T-helper 1 cell (primary cell): ENCODE measurements at places on chromosomes 7 and 10.

- no peak for DNase-seq
Measured at GRCh38 chr7:35038354-35038753, 1.1 kb upstream of the DPY19L1 start.

DNA sequence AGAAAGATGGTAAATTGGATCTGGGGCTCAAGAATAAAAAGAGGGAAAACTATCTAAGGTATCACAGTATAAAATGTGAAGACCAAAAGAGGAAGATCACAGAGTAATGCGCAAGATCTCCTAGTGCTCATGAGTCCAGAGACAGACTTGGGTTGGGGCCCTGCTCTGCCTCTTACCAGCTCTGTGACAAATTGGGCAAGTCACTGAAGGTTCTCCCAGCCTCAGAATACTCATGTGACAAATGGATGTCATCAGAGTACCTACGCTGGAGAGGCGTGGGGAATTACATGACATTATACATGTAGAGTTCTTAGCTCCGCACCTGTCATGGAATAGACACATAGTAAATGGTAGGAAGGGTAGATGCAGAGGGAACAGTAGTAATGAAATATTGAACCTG, 124.4 kb downstream of the DOCK4 start:
- DNase-seq: no peak

GRCh38 chr7:8125680-8126444, 136.1 kb downstream of the ICA1 start:
- DNase-seq: peak; percentile 46

- DNase-seq: no peak
Measured at GRCh38 chr10:13420532-13421307, 72.6 kb upstream of the SEPHS1 start.

- no peak for DNase-seq
Measured at GRCh38 chr7:38699471-38699870, 68.3 kb upstream of the AMPH start.

- no peak for DNase-seq
Measured at GRCh38 chr7:87058744-87059524, 520 bp downstream of the ELAPOR2 start.

GRCh38 chr10:112958275-112958995, 8.4 kb downstream of the TCF7L2 start:
- no peak for DNase-seq

DNA sequence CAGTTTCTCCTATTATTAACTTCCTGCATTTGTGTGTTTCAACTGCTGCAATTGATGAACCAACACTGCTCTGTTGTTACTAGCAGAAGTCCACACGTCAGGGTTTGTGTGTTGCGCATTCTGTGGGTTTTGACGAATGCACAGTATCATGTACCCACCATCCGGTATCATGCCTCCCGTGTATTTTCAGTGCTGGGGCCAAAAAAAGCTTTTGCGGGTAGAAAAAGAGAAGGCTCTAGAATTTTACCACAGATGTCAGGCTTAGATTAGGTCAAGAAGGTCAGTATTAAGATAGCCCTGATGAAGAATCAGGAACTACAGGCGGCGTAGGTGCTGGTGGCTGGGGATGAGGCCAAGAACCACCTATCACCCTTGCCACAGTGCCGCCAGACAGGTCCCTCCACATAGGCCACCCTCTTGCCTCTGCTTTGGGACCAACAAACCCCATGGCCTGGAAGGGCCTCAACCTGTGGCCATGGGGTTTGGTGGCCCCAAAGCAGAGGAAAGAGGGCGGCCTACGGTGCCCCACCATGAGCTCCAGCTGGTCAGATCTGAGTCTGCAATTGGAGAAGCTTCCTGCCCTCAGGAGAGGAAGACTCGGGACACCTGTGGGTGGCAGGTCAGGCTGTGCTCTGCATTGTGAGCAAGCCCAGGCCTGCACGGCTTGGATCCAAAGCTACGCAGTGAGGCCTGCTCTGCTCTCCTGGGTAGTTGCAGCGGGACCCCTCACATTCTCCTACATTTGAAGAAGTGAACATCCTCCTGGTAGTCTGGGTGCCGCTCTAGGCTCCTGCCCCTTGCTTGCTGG, 71.9 kb downstream of the MKI67 start:
- DNase-seq: no peak

DNA sequence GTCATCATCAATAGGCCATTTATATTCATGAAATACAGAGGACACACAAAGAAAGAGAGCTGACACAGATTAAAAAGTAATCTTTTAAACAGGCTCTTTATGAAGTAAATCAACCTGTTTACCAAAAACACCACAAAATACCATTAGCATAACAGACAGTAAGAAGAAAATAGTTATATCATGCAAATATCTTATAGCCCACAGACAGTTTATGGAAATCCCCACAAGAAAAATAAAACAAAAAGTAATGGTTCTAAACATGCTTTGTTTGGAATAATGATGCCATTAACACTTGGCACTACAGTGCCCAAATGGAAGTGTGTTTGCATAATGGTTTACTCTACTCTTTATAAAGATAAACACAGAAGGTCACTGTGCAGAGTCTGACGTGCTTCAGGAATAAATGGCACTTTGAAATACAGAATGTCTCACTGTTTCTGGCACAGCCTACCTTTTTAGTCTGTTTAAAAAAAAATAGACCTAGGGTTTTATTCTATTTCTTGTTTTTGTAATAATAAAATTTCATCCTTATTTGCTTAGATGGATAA, 30.1 kb downstream of the SEMA3D start:
- DNase-seq: no peak

GRCh38 chr10:48211777-48212176, 62.7 kb downstream of the FRMPD2 start:
- no peak for DNase-seq

DNA sequence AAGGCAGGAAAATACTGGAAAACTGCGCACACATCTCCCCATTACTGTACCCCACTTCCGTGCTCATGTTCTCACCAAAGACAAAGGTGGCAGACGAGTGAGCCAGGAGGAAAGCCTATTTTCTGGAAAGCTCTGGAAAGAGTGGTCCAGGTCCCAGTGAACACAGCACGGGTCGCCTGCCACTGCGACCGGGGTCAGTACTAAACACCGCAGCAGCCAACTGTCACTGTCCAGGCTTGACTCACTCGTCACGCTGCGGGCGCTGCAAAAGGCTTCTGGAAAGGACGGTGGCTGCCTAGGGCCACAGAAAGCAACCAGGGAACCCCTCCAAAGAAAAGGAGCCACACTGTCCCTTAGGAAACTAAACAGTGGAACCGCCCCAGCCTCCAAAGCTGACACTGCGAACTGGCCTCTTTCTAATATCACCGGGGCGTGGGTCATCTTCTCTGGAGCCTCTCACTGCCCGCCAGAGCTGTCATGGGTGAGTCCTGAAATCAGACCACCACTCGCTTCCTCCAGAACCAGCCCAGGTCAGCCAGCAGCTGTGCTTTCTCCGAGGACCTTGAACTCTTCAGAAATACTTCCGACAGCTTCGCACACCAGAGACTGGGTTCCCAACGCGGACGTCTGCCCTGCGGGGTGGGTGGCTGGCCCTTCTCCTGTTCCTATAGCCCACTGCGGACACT, 4.0 kb downstream of the RADIL start:
- no peak for DNase-seq

DNA sequence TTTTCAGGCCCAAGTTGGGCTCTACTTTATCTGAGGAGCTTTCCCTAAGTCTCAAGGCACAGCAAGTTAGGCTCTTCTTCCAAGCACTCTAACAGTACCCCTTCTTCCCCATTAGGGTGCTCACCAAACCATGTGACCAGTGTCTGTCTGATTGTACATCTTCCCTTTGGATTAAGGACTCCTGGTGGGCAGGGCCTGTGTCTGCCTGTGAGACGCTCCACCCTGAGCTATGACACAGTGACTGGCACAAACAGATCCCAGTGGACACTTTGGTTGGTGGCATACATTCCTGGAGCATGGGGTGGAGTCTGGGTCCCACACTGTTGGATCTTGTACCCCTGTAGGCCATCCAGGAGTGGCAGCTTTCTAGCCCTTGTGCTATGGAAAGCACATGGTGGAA, 23.8 kb downstream of the PLPP4 start:
- DNase-seq: no peak

GRCh38 chr7:36784991-36785940, 61.0 kb upstream of the AOAH start:
- DNase-seq: peak; percentile 50

DNA sequence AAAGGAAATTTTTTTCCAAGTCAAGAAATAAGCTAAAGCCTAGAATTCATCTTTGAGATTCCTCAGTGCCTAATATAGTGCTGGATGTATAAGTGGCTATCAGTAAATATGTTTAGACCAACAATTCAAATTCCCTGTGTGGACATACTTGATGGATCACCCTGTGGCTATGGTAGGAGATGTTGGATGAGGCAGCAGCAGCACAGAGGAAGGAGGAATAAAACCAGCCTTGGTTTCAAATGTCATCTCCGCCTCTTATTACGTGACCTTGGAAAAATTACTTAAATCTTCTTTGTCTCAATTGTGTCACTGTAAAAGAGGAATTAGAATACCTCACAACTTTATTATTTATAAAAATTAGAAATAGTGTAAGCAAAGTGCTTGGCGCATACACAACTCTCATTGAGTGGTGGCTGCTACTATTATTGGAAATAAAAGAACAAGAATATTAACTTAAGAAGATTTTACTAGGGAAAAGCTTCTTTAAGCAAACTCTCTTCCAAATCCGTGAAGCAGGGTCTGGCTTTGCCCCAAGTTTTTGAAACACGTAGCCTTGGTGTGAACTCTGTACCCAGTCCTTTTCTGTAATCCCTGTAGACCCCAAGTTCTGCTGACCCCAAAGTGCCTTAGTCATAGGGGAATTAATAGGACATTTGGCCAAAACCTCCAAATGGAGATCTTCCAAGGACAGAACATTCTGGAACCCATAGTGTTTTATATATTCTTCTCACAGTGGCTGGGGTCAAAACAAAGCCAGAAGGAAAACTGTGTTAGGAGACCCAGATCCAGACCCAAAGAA, 283.8 kb downstream of the PTEN start:
- DNase-seq: no peak

DNA sequence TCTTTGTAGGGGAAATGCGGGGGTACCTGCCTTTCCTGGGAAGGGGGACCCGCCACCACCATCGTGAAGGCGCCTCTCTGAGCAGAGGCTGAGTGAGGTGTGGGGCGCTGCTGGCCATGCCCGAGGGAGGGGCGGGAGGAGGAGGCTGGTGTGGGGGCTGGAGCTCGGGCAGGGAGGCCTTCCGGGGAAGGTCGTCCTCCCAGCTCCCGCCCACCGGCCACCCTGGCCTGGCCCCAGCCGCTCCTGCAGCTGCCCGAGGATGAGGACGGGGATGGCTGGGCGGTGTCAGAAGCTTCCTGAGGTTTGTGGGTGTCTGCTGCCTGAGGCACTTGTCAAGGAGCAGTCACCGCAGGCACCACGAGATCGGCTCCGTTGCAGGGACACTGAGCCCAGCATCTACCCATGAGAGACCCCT, 11.4 kb downstream of the PWWP2B start:
- DNase-seq: no peak

DNA sequence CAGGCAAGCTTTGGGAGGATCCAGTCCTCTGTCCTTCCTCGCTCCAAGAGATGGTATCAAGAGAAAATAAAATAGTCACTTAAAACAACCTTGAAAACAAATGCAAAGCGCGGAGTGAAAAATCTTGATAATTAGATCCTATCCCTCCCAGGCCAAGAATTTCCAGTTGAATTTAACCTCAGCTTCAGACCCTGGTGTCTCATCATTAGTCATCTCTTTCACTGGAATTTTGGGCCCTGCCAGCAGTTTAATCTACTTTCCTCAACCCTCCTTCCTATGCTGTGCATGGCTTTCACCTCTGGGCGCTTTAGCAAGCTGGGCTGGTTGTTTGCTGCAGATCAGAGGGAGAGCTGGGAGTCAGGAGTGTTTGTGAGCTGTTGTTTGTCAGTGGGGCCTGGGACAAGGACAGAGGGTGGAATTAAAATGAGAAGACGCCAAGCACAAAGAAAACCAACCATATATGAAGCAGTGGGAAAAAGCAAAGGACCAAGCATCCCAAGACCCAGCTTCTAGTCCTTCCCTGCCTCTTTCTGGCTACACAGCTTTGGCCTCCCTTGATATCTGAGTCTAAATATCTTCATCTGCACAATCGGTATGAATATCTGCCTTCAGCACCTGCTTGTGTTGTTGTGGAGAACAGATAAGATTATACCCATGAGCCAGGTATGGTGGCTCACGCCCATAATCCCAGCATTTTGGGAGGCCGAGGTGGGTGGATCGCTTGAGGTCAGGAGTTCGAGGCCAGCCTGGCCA, 13.5 kb downstream of the MYOF start:
- no peak for DNase-seq

GRCh38 chr7:73669858-73670385, 2.3 kb downstream of the VPS37D start:
- DNase-seq: no peak

DNA sequence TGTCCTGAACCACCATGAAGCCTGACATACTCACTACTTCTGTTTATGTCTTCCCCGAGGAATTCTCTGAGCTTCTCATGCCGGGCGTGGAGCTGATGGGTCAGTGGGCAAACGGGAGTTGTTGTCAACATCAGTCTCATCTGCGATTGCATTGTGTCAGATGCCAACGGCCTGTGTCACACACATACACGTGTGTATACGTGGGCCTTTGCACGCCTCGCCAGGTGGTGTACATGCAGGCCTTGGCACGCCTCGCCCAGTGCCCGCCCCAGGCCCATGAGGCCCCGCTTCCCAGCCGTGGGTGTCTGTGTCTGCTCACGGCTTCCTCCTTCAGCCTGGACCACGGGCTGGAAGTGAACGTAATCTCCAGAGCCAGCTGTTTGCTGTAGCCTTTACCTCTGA, 7.5 kb upstream of the CSGALNACT2 start:
- DNase-seq: no peak

DNA sequence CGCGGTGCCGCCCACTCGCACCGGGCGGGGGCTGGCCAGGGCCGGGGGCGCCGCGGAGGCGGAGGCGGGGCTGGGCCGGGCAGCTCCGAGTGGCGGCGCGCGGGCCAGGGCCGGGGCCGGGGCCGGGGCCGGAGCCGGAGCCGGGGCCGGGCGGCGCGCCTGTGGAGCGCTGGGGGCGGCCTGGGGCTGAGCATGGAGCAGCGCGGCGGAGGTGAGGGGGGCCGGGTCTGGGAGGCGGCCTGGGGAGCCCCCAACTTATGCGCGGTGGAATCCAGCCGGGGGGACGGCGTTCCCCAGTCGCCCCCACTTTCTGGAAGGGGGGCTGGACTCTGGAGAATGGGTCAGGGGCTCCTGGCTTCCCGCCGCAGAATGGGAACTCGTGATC, at the start of gene LZTS2:
LZTS2 (plus strand) TSS at position 67 of the 385 bp plus-strand sequence. CDS start 2,731 bp downstream, outside the sequence.
- no peak for DNase-seq

GRCh38 chr7:691361-692045, 35.0 kb upstream of the DNAAF5 start:
- no peak for DNase-seq

GRCh38 chr7:2999078-2999500, 44.6 kb downstream of the CARD11 start:
- no peak for DNase-seq

- DNase-seq: no peak
Measured at GRCh38 chr10:21473135-21473534, 52.3 kb downstream of the SKIDA1 start.

GRCh38 chr7:151488096-151488495, 31.6 kb downstream of the RHEB start:
- no peak for DNase-seq

DNA sequence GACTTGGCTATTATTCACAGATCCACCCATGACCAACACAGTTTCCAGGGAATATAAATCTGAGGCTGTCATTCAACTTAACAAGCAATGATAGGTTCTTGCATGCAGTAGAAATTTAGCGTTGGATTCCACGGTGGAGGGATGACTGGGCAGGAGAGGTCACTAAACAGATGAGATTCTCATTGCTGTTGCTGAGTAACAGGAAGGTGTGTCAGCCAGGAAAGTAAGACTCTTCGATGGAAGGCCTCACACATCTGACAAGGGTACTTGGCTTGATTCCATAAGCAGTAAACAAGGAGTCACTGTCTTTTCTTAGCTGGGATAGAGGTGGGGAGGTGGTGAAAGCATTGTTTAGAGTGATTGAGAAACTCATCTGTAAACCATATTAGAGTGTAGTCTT, 1152.0 kb downstream of the SORCS3 start:
- no peak for DNase-seq
